ENCODE measurements at places on chromosomes 11 and 22. TPM values are rescaled to one million over a fixed set of nuclear protein-coding genes. Genes with fewer than 3 reads are reported as not detected.

- no peak for DNase-seq
- H3K27me3 ChIP-seq: no peaks in the 10 kb centered on the region
- peak overlapping the region; percentile 46 for H3K27ac ChIP-seq
These were observed 26.9 kb downstream of the BLID start for GRCh38 chr11:122089111-122089510.

MTMR3 gene
- 37.1 TPM for total RNA-seq

- no peak for DNase-seq
- peak overlapping the region; percentile 35 for H3K27ac ChIP-seq
- H3K4me1 ChIP-seq: peaks cover 45% of the 10 kb centered on the region
- no peaks in the 10 kb centered on the region for H3K27me3 ChIP-seq
- peaks cover 3% of the 10 kb centered on the region for H3K36me3 ChIP-seq
- no peak overlapping the region for H3K4me3 ChIP-seq
These were observed 11.9 kb downstream of the IPO7 start for GRCh38 chr11:9396310-9396709.

GRCh38 chr22:46122980-46123693 lies 27.2 kb upstream of the PPARA start:
- no peaks in the 10 kb centered on the region for H3K27me3 ChIP-seq
- H3K4me3 ChIP-seq: no peak overlapping the region
- no peak overlapping the region for H3K27ac ChIP-seq
- H3K4me1 ChIP-seq: no peaks in the 10 kb centered on the region
- no peak for DNase-seq

DNA sequence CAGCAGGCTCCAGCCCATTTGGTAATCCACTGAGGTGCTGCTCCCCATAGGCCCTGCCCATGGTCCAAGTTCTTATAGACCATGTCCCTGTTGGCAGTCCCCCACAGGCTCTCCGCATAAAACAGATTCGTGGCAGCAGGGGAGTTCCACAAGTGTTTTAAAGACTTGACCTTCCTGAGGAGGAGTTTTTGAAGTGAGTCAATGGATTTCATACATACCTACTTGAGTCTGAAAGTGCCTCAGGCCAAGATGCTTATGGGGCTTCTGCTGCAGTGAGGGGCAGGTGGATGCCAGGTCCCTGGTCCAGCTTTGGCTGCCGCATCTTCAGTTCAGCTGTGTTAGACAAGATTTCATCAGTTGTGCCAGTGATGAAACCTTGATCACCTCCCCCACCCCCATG lies 43.3 kb downstream of the CABIN1 start:
- H3K27ac ChIP-seq: no peak overlapping the region

- H3K27ac ChIP-seq: no peak overlapping the region
- peaks cover 8% of the 10 kb centered on the region for H3K36me3 ChIP-seq
- no peaks in the 10 kb centered on the region for H3K4me1 ChIP-seq
- H3K4me3 ChIP-seq: no peak overlapping the region
These were observed 36.0 kb downstream of the KCNQ1 start for GRCh38 chr11:2480874-2481220.

RHOD gene
- total RNA-seq: 26.5 TPM

- H3K27me3 ChIP-seq: peaks cover 2% of the 10 kb centered on the region
- H3K27ac ChIP-seq: no peak overlapping the region
- H3K36me3 ChIP-seq: no peaks in the 10 kb centered on the region
- no peak for DNase-seq
- no peak overlapping the region for H3K4me3 ChIP-seq
These were observed 197.5 kb downstream of the C11orf87 start for GRCh38 chr11:109619498-109619897.

GRCh38 chr22:33720166-33720878 lies 200.0 kb downstream of the LARGE1 start:
- H3K4me3 ChIP-seq: no peak overlapping the region
- DNase-seq: no peak
- no peak overlapping the region for H3K27ac ChIP-seq
- no peaks in the 10 kb centered on the region for H3K36me3 ChIP-seq

Measured in chondrocyte (in vitro differentiated cells).